ENCODE measurements at places on chromosomes 3 and 15.

DNA sequence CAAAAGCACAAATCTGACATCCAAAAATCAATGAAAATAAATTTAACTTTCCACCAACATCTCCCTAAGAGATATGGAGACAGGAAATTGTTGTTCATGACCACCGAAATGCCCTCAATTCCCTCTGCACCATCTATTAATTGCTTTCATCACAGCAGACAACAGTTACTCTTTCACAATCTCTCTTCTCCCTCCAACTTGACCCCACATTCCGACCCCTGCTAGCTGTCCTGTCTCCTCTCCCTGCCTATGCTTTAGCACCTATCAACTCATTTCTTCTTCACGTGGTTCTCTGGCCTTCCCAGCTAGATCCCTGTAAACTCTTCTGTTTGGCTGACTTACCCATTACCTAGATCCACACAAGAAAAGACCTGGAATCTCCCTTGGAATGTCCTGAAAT, 173.9 kb upstream of the ADAMTS9 start:
- no peak for DNase-seq

DNA sequence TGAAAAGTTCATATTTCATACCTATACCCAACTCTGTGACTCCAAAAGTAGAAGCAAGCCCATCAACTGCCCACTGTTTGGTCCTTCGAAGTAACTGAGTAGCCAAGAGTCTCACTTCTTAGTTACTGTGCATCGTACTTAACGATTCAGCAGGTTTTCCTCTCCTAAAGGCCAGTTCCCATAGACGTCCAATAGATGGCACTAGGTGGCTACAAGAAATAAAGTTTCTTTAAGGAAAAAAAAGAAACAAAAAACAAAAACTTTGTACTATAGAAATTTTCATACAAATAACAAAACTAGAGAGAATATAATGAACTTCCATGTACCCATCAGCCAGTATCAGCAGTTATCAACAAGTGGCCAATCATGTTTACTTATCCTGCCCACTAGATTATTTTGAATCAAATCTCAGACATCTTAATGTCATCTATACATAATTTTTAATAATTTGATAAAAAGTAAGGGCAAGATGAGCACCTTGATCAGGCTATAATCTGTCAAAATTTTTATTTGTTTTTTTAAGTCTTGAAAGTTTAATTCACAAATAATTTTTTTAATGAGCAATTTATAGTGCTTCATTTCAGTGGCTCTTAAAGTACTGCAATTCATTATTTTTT, 63.8 kb upstream of the ACP3 start:
- no peak for DNase-seq

- DNase-seq = no peak
Measured at GRCh38 chr15:27993544-27993943, 105.6 kb downstream of the OCA2 start.

- DNase-seq = no peak
Measured at GRCh38 chr3:149442851-149443544, 31.5 kb upstream of the TM4SF4 start.

GRCh38 chr3:172125963-172126457, 86.6 kb downstream of the FNDC3B start:
- DNase-seq = no peak

GRCh38 chr3:76383781-76384180, 598.4 kb upstream of the ZNF717 start:
- no peak for DNase-seq

Measured in activated CD8-positive, alpha-beta memory T cell treated with anti-CD3 and anti-CD28 coated beads for 1 hour (primary cell).